ENCODE measurements at places on chromosomes 16 and 17.

GRCh38 chr17:27572665-27573064 lies 58.3 kb upstream of the LGALS9 start:
- no peak for DNase-seq

DNA sequence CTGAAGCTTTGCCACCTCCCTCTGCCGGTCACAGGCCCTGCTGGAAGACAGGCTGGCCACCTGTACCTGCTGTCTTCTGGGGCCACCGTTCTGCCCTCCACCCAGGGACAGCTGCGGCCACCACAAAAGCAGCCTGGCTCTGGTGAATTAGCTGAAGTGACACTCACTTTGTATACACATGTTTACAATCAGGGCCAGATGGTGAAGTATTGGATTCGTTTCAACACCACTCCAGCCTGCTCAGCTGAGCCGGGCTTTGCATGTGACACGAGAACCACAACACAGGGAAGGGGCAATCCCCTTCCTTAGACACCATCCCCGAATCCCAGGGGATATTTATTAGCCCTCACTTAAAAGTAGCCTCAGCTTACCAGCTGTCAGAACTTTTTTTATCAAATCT lies 191.5 kb upstream of the RPL38 start:
- peak; percentile 83 for DNase-seq

DNA sequence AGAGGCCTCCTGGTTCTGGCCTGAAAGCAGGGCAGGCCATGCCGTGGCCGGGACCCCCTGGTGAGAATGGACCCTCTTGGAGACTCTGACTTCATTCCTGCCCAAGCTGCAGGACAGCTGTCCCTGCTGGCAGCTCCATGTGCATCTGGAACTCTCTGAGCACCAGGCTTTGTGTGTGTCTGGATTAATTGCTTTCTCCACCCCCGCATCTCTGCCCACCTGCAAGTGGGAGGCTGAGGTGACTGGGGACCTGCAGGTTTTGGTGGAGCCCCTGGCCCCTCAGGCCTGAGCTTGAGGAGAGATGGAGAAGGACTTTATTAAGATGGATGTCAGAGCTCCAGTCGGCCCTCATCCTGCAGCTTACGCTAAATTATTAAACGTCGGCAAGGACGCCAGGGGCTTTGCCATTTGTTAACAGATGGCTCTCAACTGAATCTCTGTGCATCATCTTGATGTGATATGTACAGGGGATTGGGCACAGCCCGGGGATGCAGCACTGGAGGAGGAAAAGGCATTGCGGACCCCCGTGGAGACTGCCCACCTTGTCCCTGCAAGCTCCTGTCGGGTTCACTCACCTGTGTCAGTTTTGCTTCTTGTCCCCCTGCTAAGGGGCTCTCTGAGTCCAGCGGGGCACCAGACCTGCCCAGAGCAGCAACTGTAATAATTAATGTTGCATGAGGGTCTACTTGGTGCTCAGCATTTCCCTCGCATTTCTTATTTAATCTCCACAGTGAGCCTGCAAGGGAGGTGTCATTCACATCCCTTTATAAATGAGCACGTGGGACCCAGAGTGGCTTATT lies 154.1 kb upstream of the RPL38 start:
- peak; percentile 45 for DNase-seq

DNA sequence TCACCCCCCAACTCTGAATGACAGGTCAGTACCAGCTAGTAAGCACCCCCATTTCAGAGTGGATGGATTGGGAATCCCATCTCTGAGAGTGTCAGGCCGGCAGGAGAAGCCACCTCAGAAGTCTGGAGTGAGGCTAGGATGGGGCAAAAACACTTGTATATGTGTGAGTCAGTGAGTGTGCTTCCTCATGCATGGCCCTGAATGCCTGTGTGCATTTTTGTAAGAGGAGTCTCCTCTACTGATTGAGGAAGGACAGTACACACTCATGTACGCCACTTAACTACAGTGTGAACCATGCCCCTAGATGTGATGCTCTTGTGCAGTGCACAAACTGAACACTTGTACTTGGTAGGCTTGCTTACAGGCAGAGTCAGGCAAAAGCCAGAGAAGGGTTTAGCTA lies 22.3 kb upstream of the NAGS start:
- DNase-seq, result no peak

DNA sequence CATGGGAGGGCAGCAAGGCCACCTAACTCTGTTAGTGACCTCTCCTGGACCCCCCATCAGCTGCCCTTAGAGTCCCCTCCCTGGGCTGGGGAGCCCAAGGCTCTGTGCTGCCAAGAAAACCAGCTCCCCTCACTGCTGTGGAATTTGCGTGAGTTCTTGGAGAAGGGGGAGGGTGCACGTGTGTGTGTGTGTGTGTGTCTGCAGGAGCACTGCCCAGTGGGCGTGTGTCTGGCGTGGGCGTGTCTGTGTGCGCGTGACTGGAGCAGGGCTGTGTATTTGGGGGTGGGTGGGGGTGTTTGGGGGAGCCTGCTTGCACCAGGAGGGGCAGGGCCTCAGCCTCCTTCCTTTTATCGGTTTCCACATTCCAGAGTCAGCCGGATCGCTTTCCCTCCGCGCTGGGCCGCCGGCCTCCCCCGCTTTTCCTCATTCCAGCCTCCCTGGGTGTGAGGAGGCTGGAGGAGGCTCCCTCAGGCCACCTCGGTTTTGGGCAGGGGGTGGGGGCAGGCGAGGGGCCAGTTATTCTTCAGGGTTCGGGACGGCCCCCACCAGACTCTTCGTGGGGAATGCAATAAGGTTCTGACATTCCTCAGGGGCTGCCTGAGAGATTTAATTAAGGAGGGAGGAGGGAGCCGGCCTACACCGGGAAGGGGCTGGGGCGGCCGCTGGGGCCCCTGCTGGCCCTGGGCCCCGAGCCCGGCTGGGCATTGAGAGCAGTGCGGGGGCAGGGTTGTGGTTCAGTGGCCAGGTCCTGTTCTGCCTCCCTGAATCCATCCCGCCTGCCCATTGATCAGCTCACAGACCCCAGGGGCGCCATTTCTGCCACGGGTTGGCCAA lies 2.5 kb downstream of the VASN start:
- DNase-seq, result peak; percentile 31

Data from spinal cord (tissue), 10 donors.